ENCODE measurements at places on chromosomes 3 and 15.

- peak; percentile 73 for DNase-seq
These were observed 22.2 kb downstream of the MESD start for GRCh38 chr15:80967451-80967850.

GRCh38 chr15:65399997-65400396, 22.2 kb upstream of the IGDCC3 start:
- DNase-seq = no peak

DNA sequence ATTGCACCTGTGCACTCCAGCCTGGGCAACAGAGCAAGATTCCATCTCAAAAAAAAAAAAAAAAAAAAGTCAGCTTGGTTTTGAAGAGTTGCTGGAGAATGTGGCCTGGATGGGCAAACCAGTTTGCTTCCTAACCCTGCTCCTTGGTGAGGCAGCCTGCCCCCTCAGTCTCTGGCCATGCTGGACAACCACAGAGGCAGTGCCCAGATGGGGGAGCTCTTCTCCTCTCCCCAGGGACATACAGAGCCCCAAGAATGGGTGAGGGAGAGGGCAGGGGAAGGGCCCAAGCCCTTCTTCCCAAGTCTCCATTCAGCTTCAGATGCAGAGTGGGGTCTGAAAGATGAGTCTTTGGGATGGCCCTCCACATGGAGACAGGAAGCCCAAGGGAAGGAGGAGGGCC, 27.9 kb downstream of the CD276 start:
- peak; percentile 41 for DNase-seq

- no peak for DNase-seq
These were observed 5.6 kb downstream of the CD96 start for GRCh38 chr3:111547631-111548030.

DNA sequence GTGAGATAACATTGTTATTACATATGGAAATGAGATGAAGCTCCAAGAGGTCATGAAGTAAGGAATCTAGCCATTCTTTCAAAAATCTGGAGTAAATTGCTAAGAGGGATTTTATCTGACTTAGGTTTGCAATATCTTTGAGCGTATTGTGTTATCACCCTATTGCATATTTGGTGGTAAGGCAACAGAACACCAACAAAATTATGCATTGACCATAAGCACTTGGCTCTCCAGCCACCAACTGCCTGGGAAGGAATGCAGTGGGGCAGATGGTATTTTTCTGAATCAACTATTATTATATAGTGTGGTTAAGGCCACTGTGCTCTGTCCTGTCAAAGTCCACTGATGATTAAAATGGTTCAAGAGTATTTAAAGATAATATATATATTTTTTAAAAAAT, 287.9 kb upstream of the SEMA6D start:
- no peak for DNase-seq

- no peak for DNase-seq
These were observed 71.5 kb downstream of the CD200R1L start for GRCh38 chr3:112775011-112775742.

- no peak for DNase-seq
These were observed 54.1 kb upstream of the ANP32A start for GRCh38 chr15:68874788-68875187.

DNA sequence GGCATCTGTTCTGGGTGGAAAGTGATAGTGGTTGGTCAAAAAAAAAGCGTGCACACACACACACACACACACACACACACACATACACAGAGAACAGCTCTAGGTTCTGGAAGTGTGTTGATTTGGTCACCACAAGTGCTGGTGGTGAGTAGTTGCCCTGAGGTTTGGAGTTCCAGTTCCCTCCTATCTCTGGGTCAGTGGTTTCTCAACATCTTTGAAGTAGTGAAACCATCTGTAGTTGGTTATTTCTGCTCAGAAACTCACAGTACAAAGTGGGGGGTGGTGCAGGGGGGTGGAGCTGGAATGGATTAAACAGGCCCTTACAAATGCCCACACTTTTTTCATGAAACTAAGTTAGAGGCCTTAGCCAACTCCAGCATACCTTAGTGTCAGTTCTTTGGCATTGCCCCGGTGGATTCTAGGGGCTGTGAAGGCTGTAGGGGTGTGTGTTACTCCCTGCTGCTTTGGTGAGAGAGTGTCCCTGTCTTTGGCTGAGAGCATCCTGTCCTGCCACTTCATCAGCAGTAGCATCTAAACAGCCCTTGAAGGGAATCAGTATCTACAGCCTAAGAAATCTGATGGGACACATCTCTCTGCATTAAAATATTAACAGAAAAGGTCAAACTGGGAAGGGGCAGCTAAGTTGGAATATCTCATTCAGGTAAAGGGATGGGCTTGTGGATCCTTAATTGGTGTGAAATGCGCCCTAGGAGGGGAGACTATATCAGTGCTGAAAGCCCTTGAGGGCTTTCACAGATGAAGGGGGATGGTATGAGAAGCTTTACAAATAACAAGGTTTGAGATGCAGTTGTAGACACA, 20.6 kb downstream of the SMAD3 start:
- no peak for DNase-seq

DNA sequence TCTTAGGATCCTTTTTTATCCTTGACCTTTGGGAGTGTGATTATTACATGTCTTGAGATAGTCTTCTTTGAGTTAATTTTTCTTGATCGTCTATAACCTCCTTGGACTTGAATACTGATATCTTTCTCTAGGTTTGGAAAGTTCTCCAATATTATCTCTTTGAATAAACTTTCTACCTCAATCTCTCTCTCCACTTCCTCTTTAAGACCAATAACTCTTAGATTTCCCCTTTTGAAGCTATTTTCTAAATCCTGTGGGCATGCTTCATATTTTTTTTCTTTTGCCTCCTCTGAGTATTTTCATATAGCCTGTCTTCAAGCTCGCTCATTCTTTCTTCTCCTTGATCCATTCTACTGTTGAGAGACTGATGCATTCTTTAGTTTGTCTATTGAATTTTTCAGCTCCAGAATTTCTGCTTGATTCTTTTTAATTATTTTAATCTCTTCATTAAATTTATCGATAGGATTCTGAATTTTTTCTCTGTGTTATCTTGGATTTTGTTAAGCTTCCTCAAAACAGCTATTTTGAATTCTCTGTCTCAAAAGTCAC, 12.1 kb downstream of the USF3 start:
- DNase-seq = no peak

DNA sequence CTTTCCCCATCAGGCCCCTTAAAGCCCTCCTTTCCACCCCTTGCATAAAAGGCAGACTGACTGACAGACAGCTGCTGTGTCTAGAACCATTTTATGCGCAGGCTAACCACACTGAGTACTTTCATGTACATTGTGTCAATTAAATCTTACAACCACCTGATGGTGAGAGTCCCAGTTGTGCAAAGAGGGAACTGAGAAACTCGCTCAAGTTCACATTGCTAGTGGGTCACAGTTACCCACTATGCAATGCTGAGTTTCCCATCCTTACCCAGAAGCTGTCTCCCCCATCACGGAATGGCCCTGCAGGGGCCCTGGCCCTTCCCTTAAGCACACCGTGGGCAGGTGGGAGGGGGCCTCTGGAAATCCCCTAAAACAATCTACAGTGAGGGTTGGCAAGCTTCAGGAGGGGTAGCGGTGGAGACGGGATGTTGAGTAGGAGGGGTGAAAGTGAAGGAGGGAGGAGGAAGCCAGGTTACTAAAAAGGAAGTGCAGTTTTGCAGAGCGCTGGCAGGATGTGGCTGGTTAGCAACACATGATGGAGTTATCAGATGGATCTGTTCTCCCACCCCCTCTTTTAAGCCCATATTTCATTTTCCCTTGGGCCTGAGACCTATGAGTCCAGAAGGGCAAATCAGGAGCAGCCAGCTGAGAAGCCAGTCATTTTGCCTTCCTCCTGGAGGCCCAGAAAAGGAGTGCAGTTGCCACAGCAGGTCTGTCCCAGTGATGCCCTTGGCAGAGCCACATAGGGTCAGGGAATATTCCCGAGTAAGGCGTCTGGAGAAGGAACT, 30.0 kb downstream of the STARD5 start:
- DNase-seq = no peak

- DNase-seq = no peak
These were observed 773.2 kb downstream of the OTOL1 start for GRCh38 chr3:162269636-162270458.

Measured in iPS-NIHi11 (cell line).